ENCODE measurements at places on chromosomes 6 and 20.

- no peak for DNase-seq
These were observed 27.4 kb downstream of the STX11 start for GRCh38 chr6:144177726-144178125.

GRCh38 chr6:135114355-135115145 is 59.9 kb upstream of the HBS1L start:
- no peak for DNase-seq

GRCh38 chr6:112237066-112237465 is 17.3 kb downstream of the LAMA4 start:
- DNase-seq: no peak

- DNase-seq: no peak
These were observed 294.9 kb upstream of the MARCKS start for GRCh38 chr6:113562248-113562647.

- DNase-seq: no peak
These were observed 58.1 kb downstream of the INSM1 start for GRCh38 chr20:20425823-20426654.

DNA sequence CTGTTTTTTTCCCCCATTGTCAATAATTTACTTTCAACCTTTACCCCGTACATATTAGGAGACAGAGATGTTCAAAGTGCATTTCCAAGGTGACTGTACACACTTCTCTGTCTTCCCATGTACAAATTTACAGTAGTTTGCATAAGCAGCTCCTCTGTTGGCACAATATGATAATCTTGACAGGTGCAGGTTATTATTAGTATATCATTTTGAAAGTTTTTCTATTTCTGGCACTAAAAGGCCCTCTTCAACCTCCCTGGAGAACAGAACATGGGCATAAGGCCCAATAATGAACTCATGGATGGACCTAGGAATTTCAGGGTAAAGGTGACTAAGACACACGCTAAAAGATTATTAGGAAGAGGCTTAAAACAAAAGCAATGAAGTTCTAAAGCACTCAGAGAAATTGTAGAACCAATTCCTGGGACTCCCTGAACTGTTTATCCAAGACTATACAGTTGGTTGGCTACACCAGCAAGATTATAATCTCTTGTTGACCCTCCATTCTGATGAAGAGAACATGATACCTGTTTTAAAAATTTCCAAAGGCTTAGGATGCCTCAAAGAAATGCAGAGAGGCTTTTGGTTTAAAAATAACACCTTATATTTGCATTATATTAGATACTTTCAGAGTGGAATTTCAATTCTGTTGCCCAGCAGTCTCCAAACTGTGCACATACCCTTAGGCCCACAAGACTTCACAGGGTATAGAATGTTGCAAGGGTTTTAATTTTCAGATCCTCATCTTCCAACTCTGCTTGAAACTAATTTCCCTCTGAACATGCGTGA is 1.1 kb downstream of the AIG1 start:
- DNase-seq: no peak

DNA sequence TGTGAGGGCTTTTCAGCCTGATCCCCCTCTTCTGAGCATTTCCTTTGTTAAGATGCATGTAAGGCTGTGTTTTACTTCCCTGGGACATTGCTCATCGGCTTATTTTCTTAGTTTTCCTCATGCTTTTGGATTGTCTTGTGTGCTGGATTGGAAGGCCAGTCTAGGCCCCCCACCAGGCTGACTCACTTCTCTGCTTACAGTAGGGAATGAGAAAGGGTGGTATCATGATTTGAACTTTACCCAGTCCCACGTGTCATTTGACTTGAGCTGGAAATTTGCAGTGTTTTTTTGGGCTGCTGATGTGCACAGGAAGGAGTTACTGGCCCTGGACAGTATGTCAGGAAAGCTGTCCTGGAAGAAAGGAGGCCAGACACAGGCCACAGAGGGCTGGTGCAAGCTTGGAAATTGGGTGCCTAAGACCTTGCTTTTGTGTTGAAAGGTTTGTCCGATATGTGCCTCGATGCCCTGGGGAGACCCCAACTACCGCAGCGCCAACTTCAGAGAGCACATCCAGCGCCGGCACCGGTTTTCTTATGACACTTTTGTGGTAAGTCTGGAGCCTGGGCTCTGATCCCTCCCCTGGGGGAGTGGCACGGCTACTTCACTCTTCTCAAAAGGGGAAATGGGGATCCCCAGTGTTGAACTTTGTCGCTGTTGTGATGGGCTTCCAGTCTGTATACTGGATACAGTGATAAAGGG is 12.8 kb downstream of the RNF114 start:
- DNase-seq: no peak

- no peak for DNase-seq
These were observed 1.4 kb upstream of the EPM2A start for GRCh38 chr6:145736661-145737144.

DNA sequence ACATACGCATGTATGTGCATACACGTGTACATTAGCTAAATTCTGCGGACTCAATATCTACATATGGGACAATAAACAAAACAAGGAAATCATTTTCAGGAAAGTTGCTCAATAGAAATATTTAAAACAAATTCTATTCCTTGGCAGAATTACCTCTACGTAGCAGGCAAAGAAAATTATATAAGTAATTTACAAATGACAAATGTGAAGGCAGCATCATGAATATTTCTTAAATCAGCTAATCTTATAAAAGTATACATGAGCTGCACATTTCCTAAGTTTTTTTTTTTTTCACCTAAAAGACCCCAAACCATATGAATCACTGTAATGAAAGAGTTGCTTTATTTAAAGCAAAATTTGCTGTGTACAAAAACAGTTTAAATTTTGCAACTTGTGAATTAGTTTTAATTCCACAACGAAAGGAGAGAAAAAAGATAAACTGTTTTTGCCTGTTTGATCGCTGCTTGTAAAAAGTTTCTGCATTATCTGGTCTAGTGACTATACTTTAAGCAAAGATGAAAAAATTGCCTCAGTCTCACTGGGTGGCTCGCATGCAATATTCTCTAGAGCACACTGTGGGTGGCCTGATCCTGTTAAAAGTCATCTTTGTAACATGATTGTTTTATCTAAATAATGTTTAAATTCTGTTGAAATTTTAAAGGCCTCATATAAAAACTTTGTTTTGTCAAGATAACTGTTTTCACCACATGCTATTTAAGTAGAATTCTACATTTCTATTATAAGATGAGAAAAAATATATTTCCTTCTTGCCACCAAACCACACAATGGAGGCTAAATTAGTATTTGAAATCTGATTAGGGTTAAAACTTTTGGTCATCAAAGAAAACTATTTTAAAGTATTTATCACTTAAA is 57.1 kb downstream of the HUS1B start:
- no peak for DNase-seq

DNA sequence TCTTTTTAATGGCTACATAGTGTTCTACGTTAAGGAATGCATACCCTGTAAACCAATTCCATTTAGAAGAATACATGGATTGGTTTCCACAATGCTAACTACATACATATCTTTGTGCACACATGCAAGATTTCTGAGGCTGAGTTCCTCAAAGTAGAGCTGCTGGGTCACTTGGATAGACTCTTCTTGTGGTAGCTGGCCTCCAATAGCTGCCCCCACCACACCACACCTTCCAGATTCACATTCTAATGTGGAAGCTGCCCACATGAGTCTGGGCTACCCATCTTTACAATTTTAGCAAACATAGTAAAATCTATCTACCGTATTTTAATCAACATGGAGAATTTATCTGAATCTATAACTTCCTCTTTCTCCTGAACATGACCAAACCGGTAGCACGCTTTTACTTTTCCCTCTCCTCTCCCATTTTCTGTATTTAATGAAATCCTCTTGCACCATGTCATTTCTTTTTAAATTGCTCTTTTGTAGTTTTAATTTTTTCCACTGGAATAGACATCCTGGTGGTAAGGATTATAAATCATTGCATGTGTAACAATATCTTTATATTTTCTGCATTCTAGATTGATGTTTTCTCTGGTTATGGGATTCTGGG is 74.7 kb upstream of the CITED2 start:
- DNase-seq: no peak

DNA sequence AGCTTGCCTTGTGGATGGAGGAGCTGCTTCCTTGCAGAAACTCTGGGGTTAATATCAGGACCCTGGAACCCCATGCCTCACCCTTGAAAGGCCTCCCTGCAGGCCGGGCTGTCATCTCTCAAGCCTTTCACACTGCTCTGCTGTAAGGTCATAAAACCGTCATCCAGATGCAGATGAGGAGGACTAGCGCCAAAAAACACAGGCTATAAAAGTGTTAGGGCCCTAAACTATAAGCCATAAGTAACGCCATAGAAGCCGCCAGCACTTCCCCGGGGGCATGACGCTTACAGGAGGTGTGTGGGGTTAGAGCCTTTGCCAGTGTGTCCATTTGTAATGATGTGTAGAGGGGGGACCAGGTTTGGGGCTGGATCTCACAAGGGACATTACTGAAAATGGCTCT is 47.6 kb downstream of the CDH4 start:
- DNase-seq: peak; percentile 66

- DNase-seq: no peak
These were observed 116.2 kb upstream of the JAG1 start for GRCh38 chr20:10790013-10790412.

GRCh38 chr20:45097485-45098102 is 3.3 kb downstream of the KCNS1 start:
- DNase-seq: no peak

DNA sequence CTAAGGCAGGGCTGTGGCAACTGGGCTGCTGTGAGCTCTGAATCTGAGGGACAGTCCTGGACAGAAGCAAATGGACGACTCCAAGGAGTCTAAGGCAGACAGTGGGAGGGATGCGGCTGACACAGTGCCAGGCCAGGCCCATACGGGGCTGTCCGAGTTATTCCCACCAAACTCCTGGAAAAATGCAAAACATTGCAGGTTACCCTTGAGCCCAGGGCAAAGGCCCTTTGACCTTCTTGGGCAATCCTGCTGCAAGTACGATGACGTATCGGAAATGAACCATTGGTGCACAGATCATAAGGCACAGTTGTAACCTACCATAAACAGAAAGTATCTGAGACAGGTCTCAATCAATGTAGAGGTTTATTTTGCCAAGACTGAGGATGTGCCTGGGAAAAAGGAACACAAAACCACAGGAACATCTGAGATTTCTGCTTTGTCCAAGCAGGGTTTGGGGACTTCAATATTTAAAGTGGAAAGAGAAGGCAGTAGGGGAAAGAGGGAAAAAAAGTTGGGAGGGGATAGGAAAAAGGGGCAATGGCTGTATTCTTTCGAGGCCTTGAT is 118.9 kb downstream of the DACT2 start:
- DNase-seq: no peak

- DNase-seq: no peak
These were observed 87.3 kb upstream of the SLC22A16 start for GRCh38 chr6:110563711-110564110.

DNA sequence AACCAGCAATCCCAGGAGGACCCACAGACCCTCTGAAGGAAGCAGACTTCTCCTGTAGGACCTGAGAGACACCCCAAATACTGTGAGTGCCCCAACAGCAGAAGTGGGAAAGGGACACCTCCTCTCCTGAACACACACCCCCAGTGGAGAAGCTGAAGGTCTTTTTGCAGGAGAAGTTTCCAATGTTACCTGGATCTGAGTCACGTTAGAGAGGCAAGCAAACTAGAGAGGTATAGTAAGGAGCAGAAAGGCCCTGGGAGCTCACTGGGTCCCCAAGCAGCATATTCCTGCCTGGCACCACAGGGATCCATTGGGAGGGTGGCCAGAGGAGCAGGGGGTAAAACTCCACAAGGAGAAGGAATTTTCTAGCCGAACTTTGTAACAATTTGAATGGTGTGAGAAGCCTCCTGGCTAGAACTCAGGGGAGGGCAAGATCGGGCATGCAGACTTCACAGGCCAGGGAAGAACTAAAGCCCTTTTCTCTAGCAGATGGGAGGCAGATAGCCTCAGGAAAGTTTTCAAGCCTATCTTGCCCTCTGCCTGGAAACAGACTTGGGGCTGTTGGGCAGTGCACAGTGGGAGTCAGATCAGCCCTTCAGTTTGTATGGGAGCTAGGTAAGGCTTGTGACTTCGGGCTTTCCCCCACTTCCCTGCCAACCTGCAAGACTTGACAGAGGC is 68.2 kb upstream of the SSTR4 start:
- no peak for DNase-seq

- no peak for DNase-seq
These were observed 99.0 kb upstream of the TNFAIP3 start for GRCh38 chr6:137767911-137768690.

GRCh38 chr20:49882171-49882970 is 33.0 kb downstream of the SPATA2 start:
- DNase-seq: peak; percentile 78
